Amniotic stem cell (primary cell): ENCODE measurements at places on chromosomes 5 and 9.

DNA sequence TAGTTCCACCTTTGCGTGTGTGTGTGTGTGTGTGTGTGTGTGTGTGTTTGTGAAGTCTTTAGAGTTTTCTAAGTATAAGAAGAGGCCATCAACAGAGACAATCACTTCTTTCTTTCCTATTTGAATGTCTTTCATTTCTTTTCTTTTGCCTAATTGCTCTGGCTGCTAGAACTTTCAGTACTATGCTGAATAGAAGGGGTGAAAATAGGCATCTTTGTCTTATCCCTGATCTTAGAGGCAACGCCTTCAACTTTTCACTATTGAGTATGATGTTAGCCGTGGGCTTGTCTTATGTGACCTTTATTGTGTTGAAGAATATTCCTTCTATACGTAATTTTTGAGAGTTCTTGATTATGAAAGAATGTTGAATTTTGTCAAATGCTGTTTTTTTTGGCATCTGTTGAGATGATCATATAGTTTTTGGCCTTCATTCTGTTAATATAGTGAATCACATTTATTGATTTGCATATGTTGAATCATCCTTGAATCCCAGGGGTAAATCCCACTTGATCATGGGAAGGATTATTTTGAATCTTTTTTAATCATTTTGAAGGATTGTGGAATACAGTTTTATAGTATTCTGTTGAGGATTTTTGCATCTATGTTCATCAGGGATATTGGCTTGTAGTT lies 134.8 kb upstream of the CD180 start:
- DNase-seq: no peak

GRCh38 chr9:76732341-76732958 lies 31.8 kb upstream of the PCA3 start:
- DNase-seq: no peak

- DNase-seq: no peak
These were observed 487.9 kb upstream of the DAP start for GRCh38 chr5:11248966-11249365.

- DNase-seq: peak; percentile 17
These were observed 421.5 kb upstream of the DAP start for GRCh38 chr5:11182441-11183080.

DNA sequence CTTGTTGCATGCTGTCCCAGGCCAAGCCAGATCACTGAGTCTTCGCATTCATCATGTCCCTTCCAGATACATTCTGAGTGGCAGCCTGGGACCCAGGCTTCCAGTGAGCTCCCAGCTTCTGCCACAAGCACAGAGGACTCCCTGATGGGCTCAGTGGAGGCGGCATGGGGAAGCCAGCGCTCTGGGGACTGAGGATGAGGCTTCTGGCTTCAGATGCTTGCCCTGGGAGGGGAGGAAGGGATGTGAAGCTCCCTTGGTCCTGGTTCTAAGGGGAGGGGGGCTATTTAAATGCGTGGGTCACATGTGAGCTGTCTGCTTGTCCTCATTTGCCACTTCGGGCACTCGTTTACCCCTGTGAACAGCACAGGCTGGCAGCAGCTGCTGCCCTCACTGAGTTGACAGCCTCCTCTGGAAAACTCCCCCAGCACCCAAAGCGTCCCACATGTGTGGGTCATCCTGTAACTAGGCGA lies 174.0 kb downstream of the NR3C1 start:
- no peak for DNase-seq

- no peak for DNase-seq
These were observed 759.5 kb downstream of the TAF11L14 start for GRCh38 chr5:18393565-18394442.

DNA sequence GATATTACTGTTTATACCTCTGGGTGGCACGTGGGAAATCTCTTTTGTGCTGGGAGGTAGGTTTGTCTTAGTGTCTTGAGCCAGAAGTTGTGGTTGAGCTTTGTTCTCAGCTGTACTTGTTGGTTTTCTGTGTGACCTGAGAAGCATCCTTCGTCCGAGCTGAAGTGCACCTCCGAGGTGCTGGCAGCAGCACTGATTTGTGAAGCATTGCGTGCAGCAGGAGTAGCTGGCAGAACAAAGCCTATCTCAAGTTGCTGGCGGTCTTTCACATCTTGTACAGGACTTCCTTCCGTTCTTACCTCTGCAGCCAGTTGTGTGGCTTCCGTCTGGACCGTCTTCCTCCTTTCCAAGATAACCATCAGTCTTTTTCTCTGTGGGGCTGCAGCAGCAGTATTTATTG lies 4.3 kb downstream of the PRRC2B start:
- DNase-seq: no peak

- no peak for DNase-seq
These were observed 303.0 kb upstream of the GRIA1 start for GRCh38 chr5:153187503-153187902.

- no peak for DNase-seq
These were observed 23.9 kb upstream of the SAP30L start for GRCh38 chr5:154421868-154422267.

- no peak for DNase-seq
These were observed 84.9 kb downstream of the ZNF608 start for GRCh38 chr5:124661317-124662141.
